ENCODE measurements at places on chromosomes 12 and 14. TPM values are rescaled to one million over a fixed set of nuclear protein-coding genes. Genes with fewer than 3 reads are reported as not detected.

- no peaks in the 10 kb centered on the region for H3K27me3 ChIP-seq
- H3K4me3 ChIP-seq = no peak overlapping the region
- no peak for DNase-seq
- no peaks in the 10 kb centered on the region for H3K36me3 ChIP-seq
Observed at GRCh38 chr12:98519257-98519907, 4.0 kb downstream of the TMPO start.

GRCh38 chr12:104510873-104511440 is 54.2 kb downstream of the CHST11 start:
- no peak for DNase-seq
- H3K27me3 ChIP-seq = no peaks in the 10 kb centered on the region
- H3K27ac ChIP-seq = no peak overlapping the region
- no peaks in the 10 kb centered on the region for H3K36me3 ChIP-seq

- H3K4me3 ChIP-seq = no peak overlapping the region
- DNase-seq = no peak
- H3K36me3 ChIP-seq = no peaks in the 10 kb centered on the region
- H3K4me1 ChIP-seq = no peaks in the 10 kb centered on the region
- H3K27me3 ChIP-seq = no peaks in the 10 kb centered on the region
Observed at GRCh38 chr12:118361889-118362288, 10.8 kb downstream of the TAOK3 start.

DNA sequence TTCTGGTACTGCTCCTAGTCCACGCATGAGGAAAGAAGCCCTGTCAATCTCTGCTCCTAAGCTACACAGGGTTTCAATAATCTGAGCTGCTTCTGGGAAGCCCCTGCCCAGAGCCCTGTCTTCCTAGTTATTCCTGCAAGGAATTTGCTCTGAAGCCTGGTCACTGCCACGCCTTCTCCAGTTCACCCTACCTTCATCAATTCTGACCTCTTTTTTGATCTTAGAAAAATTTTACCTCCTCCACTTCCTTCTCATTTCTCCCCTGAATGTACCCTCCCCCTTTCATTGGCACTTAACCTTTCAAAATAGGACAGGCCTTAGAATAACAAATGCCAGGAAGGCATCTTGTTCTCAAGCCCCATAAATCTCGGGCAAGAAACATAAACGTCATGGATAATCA is 14.9 kb upstream of the LRRK2 start:
- H3K36me3 ChIP-seq = no peaks in the 10 kb centered on the region
- H3K4me1 ChIP-seq = no peaks in the 10 kb centered on the region
- no peak for DNase-seq

DNA sequence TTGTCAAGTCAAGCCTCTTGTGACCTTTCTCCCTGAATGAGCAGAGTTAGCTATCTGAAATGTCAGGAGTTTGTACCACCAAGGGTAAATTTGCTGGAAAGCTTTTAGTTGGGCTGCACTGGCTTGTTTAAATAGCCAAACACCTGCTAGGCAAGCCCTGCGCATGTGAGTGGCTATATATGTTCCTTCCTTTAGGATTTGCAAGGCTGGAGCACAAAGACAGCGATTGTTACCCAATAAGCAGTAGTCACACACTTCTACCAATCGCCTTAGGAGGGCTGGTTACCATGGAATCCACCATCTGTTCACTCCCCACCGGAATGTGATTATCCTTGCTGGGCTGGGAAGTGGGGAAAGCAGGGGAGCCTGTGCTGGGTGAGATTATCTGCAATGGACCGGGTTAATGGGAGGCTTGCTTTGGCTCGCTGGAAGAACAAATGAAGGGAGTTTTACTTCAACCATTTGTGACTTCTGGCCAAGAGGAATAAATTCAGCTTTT is 102.5 kb downstream of the FGD4 start:
- peaks cover 5% of the 10 kb centered on the region for H3K4me1 ChIP-seq
- no peak overlapping the region for H3K4me3 ChIP-seq
- no peak overlapping the region for H3K27ac ChIP-seq
- DNase-seq = no peak
- no peaks in the 10 kb centered on the region for H3K36me3 ChIP-seq
- no peaks in the 10 kb centered on the region for H3K27me3 ChIP-seq

GRCh38 chr12:52125476-52125900 is 46.0 kb downstream of the SMIM41 start:
- H3K4me1 ChIP-seq = no peaks in the 10 kb centered on the region
- no peak overlapping the region for H3K4me3 ChIP-seq
- no peaks in the 10 kb centered on the region for H3K27me3 ChIP-seq
- no peak overlapping the region for H3K27ac ChIP-seq

GRCh38 chr14:59969319-59969718 is 49.4 kb downstream of the LRRC9 start:
- no peak overlapping the region for H3K27ac ChIP-seq
- no peak overlapping the region for H3K4me3 ChIP-seq
- H3K27me3 ChIP-seq = no peaks in the 10 kb centered on the region
- DNase-seq = no peak
- H3K36me3 ChIP-seq = no peaks in the 10 kb centered on the region

DNA sequence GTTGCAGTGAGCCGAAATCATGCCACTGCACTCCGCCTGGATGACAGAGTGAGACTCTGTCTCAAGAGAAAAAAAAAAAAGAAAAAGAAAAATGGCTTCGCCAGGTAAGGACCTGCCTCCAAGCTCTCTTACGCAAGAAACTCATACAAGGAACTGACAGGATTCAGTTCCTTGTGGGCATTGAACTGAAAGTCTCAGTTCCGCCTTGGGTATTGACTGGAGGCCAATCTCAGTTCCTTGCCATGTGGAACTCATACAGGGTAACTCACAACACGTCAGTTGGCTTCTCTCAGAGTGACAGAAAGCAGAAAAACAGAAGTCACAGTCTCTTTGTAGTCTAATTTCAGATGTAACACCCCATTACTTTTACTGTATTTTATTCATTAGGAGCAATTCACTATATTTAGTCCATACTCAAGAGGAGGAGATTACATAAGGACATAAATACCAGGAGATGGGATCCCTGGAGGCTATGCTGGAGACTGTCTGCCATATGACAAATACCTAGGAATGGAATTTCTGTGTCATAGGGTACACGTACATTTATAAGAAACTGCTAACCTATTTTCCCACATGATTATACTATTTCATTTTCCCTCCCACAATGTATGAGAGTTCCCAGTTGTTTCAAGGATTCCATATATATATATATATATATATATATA is 11.4 kb upstream of the NOPCHAP1 start:
- no peaks in the 10 kb centered on the region for H3K27me3 ChIP-seq
- no peaks in the 10 kb centered on the region for H3K36me3 ChIP-seq
- H3K4me1 ChIP-seq = no peaks in the 10 kb centered on the region

- no peak overlapping the region for H3K27ac ChIP-seq
- H3K36me3 ChIP-seq = no peaks in the 10 kb centered on the region
- H3K4me3 ChIP-seq = no peak overlapping the region
Observed at GRCh38 chr14:57640036-57640435, 146.4 kb upstream of the CCDC198 start.

DNA sequence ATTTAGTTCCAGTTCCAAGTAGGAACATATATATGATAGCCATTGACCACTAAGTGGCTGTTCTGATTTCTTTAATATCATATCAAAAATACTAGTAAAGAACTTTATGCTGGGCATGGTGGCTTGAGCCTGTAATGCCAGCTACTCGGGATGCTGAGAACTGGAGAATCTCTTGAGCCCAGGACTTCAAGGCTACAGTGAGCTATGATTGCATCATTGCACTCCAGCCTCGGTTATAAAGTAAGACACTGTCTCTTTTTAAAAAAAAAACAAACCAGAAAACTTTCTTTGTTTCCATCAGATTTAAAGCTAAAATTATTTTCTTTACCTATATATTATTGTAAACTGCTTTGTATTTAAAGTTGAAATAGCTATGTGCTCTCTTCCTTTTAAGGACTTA is 127.0 kb downstream of the SCAF11 start:
- peaks cover under 1% of the 10 kb centered on the region for H3K36me3 ChIP-seq
- H3K27me3 ChIP-seq = no peaks in the 10 kb centered on the region
- H3K4me3 ChIP-seq = no peak overlapping the region
- no peak overlapping the region for H3K27ac ChIP-seq

DNA sequence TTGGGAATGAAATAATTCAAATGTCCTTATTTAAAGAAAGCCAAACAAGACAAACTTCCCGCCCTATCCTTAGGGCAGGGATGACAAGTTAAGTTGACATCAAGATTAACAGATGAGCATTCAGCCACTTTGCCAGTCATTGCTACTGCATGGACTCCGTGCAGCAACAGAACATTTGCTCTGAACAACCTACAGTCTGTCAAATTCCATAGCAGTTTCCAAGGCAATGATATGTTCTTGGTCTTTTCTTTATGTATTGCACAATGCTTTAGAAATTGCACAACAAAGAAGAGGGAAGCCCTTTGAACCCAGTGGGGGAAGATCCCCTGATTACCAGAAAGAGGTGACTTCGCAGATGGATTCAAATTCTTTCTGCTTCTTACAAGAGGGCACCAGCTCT is 269.8 kb downstream of the BCAT1 start:
- no peak overlapping the region for H3K27ac ChIP-seq
- no peak for DNase-seq
- no peaks in the 10 kb centered on the region for H3K36me3 ChIP-seq
- no peaks in the 10 kb centered on the region for H3K4me1 ChIP-seq
- no peaks in the 10 kb centered on the region for H3K27me3 ChIP-seq
- no peak overlapping the region for H3K4me3 ChIP-seq

DNA sequence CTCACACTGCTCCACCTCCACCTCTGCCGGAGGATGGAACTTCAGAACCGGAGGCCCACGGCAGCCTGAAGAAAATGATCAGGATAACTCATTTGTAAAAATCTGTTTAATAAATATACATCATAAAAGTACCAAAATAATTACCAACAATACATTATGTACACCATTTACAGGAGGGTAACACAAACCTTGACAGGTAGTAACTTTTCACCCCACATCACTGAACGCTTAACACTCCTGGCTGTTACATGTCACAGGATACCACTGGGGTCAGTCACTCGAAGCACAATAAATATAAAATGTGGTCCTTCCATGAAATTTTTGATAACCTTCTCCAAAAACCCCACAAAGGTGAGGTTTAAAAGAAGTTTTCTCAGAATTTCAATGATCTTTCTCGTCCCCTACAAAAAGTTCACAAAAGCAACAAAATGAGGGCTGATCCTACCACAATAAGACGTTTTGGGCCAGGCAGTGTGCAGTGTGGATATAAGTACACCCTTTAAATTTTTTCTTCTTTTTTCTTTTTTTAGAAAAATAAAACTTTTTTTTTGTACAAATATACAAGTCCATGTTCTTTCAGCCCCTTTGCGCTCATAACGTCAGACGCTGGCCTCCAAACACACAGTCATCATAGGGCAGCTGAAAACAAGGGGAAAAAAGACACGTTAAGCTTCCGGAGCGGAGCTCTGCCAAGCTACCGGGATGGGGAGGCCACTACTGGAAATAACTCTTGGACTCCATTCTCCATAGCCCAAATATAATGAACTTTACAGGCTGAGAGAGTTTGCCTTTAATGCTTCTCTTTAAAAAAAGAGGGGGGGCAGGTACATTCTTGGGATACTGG is 2.9 kb downstream of the NFKBIA start:
- no peaks in the 10 kb centered on the region for H3K27me3 ChIP-seq
- peak overlapping the region; percentile 36 for H3K27ac ChIP-seq
- DNase-seq = no peak
- H3K4me3 ChIP-seq = peak overlapping the region; percentile 77

DNA sequence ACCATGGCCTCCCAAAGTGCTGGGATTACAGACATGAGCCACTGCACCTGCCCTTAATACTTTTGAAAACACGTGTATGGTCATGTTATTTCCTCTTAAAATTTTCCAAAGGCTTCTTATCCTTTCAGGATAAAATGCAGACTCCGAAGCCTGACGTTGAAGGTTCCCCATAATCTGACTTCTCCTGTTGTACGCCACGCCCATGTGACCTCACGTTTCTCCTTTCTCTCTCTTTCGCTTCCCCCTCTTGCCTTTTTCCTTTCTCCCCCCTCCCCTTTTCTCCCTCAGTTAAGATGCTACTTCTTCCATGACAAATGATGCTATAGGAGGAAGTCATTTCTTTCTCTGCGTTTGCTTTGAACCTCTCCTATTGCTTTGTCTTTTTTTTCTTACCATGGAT is 266.0 kb downstream of the FBXL14 start:
- H3K36me3 ChIP-seq = no peaks in the 10 kb centered on the region
- no peak overlapping the region for H3K27ac ChIP-seq
- no peak overlapping the region for H3K4me3 ChIP-seq

GRCh38 chr14:71586131-71586897 is 345.9 kb upstream of the RGS6 start:
- no peak for DNase-seq
- peak overlapping the region; percentile 94 for H3K4me3 ChIP-seq
- H3K36me3 ChIP-seq = no peaks in the 10 kb centered on the region
- no peaks in the 10 kb centered on the region for H3K27me3 ChIP-seq

- H3K27me3 ChIP-seq = no peaks in the 10 kb centered on the region
- no peaks in the 10 kb centered on the region for H3K36me3 ChIP-seq
- no peak overlapping the region for H3K27ac ChIP-seq
- no peaks in the 10 kb centered on the region for H3K4me1 ChIP-seq
- no peak for DNase-seq
Observed at GRCh38 chr12:42779186-42779859, 189.8 kb upstream of the PRICKLE1 start.

DNA sequence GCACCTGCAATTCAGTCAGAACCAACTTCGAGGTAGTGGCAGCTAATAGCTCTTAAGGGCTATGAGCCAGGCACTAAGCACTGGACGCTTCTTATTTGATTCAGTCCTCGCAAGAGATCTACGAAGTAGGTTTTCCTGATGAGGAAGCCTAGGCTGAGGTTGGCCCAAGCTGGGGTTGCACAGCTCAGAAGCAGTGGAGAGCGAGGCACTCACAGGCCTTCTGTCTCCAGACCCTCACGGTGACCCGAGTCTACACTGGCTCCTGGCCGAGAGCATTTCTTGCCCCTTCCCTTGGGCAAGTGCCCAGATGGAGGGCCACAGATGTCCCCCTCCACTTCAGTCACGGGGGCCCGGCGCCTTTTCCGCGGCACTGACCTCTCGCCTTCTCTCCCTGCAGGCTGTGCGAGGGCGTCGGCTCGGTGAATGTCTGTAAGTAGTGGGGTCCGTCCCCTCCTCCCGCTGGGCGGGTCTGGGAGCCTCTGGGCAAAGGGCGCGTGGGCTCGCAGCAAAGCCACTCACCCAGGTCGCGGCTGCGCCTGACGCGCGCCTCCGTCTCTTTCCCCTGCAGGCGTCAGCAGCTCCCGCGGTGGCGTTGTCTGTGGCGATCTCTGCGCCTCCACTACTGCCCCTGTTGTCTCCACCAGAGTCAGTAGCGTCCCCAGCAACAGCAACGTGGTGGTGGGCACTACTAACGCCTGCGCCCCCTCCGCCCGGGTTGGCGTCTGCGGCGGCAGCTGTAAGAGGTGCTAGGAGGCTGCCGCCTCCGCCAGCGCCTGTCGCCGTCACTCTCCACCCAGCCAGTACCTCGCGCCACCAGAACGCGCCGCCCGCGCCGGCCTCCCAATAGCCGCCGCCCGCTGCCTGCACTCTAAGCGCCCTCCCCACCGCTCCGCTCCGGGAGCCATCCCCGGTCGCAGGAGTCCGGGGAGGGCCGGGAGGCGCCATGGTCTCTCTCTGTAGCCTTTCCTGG is 13.1 kb downstream of the KRT83 start:
- no peaks in the 10 kb centered on the region for H3K36me3 ChIP-seq
- H3K27ac ChIP-seq = no peak overlapping the region
- peak; percentile 79 for DNase-seq
- no peaks in the 10 kb centered on the region for H3K4me1 ChIP-seq

FGF23 gene
- not detected for total RNA-seq

PIANP gene
- total RNA-seq = 1.2 TPM

ARHGEF40 gene
- total RNA-seq = 68.3 TPM

P3H3 gene
- 66.3 TPM for total RNA-seq

PMCH gene
- not detected for total RNA-seq
